ENCODE measurements at places on chromosomes 6 and 20.

GRCh38 chr6:139354189-139354588, 20.3 kb downstream of the CITED2 start:
- no peak for DNase-seq

DNA sequence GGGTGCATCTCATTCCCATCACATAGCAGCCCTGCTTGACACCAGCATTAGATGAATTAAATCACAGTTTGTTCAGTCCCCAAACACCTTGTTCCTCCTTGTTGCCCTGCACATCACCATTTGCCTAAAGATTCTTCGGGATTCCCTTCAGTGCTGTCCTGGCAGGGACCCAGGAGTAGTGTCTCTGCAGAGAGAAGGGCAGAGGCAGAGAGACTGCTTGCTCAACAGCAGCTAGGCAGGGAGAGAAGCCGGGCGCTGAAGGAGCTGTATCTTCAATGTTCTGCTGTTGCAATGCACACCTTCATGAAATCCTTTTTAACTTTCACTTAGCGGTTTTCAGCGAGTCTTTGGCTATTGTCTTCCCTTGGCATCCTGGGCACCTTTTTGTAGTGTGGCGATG, 362.9 kb downstream of the FARS2 start:
- no peak for DNase-seq

GRCh38 chr6:154625721-154626120, 107.5 kb upstream of the SCAF8 start:
- no peak for DNase-seq

DNA sequence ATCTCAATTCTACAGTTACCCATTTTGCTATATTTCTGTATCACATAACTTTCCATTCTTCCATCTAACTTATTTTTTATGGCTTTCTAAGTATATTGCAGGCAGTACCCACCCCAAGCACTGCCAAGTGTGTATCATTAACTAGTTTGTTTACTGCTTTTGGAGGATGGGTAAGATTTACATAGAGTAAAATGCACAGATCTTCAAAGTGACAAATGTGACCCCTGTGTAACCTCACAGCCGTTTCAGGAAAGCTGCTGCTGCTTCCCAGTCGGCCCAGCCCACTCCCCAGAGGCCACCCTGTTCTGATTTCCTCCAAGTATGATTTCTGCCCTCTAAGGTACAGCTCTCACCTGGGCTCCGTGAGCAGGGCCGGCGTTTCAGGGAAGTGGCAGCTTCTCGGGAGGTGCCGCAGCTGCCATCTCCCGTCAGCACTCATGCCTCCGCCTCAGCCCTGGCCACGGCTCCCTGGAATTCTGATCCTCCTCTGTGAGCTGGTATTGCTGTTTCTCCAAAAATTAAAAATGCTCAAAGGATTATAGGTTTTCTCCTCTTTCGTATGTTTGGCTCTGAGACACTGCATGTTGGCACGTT, 15.0 kb upstream of the MAP1LC3A start:
- DNase-seq, result no peak

DNA sequence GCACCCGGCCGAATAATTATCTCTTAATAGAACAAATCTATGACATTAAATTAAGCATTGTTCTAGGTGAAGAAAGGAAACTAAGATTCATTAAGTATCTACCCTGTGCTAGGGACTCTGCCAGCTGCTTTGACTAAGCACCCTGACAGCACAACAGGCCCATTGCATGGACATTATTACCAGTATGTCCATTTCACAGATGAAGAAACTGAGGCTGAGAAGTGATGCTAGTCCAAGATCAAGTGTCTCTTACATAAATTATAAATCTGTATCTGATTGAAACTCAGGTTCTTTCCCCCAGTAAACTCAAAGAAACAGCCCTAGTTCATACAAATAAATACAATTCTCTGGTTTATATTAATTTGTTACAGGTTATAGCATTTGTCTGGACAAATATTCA, 31.3 kb downstream of the SLC22A23 start:
- DNase-seq, result no peak
